ENCODE measurements at places on chromosomes 13 and 19.

DNA sequence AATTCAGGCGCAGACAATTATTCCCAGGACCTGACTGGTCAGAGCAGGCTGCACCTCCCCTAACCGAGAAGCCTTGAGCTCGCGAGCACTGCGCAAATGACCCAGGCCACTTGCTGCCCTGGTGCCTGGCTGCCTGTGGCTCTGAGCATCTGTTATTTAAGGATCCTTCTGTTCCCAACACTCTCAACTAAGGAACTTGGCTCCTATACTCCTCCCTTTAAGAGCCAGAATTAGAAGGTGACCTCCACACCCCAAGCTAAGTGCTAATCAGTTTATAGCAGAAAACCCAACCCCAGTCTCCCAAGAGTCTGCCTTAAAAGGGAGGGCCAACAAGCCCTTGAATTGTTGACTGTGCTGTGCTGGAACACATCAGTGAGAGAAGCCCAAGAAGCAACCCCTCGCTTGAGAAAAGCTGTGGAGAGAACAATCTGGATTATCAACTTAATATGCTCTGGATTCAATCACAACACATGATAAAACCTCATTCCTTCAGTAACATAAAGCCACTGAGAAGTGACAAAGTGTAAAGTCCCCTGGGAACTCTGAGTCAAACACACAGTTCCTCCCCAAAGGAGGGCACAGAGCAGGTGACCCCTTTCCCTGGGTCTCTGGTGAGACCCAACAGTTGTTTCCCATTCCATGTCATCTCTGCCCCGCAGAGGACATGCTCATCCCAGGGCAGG, 14.6 kb downstream of the AKAP8L start:
- DNase-seq: no peak

DNA sequence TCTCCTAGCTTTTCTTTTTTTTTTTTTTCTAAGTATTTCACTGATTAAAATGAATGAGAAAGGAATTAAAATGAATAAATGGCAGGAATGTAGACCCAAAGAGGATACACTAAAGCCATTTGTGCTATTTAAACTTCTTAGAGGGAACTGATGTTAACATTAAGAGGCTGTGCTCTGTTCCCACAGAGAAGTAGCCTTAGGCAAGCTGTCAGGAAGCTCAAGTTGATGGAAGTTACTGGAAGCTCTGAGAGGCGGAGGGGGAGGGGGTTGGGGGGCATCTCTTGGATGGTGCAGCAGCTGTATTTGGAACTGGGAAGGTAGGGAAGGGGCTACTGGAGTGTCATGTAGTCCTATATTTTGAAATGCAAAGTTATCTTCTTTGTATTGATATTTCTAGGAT, 168.2 kb downstream of the DNAJC15 start:
- no peak for DNase-seq

DNA sequence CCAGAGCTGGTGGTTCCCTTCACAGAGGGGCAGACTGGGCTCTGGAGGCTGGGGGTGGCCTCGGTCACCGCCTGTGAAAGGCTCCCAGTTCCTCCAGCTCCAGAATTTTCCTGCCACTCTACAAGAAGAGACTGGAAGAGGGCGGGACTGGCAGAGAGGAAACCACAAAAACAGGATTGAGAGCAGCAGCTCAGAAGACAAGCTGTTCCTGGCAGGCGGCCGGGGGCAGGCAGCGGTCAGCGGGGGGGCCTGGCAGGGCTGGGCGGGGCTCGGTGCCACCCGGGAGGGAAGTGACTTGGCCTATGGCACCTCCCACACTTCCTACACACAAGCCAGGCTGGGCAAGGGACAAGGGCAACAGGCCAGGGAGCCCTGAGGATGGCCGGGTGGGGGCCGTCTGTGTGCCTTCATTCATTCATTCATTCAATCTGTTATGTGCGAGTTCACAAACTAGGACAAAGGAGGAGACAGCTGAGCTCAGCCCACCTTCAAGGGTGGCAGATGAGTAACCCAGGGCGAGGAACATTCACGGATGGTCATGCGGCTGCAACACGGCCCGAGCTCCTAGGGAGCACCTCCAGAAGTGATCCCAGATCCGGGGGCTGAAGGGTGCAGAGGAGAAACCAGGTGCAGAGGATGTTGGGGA, 16.9 kb upstream of the BTBD2 start:
- no peak for DNase-seq

- no peak for DNase-seq
Observed at GRCh38 chr19:6119031-6119430, 8.7 kb upstream of the RFX2 start.

GRCh38 chr13:20393273-20394168, 132.1 kb downstream of the CRYL1 start:
- DNase-seq: no peak

- no peak for DNase-seq
Observed at GRCh38 chr19:14562660-14563589, 8.9 kb downstream of the NDUFB7 start.

DNA sequence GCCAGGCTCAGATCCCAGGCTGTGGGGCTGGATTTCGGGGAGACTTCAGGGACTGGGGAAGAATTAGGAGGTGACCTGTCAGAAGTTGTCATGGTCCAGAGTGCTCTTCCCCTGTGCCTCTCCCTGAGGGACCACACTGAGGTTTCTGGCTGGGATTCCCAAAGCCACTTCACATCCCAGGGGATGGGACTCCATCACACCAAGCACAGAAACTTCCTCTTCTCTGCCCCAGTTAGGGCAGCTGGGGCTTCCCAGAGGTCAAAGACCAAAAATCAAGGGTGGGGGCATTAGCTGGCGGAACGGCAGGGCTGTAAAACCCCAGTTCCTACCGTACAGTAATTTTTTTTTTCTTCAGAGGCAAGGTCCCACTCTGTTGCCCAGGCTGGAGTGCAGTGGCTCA, 7.4 kb downstream of the FCER2 start:
- DNase-seq: no peak

DNA sequence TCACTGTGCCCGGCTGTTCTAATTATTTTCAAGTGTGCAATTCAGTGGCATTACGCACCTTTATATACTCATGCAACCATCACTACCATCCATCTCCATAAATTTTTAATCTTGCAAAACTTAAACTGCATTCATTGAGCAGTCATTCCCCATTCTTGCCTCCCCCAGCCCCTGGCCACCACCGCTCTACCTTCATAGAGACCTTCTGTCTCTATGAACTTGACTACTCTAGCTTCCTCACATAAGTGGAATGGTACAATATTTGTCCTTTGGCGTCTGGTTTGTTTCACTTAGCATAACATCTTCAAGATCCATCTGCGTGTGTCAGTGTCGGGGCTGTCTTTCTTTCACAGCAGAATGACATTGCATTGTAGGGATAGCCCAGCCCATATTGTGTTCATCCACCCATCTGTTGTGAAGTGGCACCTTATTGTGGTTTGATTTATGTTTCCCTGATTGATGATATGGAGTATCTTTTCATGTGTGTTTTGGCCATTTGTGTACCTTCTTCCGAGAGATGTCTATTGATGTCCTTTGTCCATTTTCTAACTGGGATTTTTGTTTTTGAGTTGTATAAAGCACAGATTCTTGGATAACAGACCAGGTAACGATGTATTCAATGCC, 64.8 kb upstream of the FLT1 start:
- DNase-seq: no peak

DNA sequence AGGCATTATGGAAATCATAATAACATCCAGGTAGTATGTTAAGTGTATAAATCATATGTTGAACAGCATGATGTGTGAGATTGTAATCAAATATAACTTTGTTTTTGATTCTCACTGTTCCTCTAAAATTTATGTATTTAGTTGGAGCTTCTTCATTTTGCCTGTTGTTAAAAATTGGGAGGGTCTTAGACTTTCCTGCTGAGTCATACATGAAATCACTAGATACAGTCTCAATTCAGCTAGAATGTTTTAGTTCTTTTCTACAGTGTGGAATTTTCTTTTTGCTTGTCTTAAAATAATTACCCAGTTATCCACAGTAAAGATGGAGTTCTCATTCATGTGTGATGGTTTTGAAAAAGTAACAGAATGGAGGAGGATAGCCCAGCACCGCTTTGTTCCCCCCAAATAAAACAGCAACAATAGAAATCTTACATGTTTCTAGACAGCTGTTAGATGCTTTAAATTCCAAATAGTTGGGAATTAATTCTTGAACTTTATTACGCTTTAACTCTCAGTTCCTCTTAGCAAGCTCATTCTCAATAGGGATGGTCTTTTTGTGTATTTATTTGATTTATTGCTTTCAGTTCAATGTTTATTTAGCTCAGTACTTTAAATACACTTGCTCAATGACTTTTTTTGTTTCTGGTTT, 109.5 kb downstream of the PDS5B start:
- DNase-seq: no peak

DNA sequence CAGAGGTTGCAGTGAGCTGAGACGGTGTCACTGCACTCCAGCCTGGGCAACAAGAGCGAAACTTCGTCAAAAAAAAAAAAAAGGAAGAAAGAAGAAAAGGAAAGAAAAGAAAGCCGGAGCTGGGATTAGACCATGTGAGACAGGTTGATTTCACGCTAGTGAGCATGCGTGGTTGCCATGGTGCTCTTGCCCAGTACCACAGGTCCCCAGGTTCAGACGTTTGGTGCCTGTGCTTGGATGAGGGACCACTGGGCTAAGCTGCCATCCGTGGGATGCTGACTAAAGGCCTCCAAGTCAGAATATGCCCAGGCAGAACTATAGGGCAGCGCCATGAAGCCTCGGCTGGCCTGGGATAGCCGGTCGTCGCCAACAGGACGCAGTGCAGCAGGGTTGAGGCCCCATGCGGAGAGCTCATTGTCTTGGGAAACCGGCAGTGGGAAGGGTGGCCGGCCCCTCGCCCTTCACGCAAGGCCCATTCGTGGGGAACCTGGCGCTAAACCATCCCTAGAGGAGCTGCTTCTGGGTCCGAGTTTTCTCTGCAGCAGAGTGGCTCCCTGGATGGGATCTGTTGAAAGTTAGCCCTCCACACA, 7.2 kb upstream of the TEX101 start:
- DNase-seq: peak; percentile 13

Data from GM10248 (cell line).